ENCODE measurements at places on chromosomes 7 and 10.

- no peak for DNase-seq
These were observed 120.3 kb downstream of the ITIH5 start for GRCh38 chr10:7546385-7546967.

DNA sequence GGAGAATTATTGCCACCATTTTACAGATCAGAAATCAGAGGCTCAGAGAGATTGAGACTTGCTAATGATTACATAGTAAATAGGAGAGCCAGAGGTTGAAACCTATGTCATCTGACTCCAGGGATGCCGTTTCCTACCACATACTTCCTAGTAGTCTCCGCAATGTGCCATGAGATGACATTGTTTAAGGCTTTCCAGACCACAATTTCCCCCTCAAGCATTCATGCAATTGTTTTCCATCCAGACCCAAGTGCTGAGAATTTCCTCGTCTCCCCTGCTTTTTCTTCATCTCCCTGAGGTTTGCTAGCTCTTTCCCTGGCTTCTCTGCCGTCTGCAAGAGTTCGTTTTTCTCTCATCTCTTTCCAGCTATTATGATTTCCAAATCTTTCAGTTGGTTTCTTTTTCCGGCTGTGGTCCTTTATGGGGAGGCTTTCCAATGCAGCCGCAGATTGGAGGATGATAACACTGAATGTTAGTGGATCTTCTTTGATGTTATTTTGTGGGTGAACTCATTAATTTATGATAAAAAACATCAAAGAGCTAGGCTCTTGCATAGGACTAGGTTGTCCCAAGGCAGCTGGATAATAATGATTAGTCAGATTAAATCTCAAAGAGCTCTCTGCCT lies 6.9 kb upstream of the GOLGA7B start:
- DNase-seq = no peak

GRCh38 chr7:27799212-27799611 lies 59.2 kb downstream of the TAX1BP1 start:
- no peak for DNase-seq

- DNase-seq = no peak
These were observed 851 bp downstream of the AKR1E2 start for GRCh38 chr10:4826792-4827324.

DNA sequence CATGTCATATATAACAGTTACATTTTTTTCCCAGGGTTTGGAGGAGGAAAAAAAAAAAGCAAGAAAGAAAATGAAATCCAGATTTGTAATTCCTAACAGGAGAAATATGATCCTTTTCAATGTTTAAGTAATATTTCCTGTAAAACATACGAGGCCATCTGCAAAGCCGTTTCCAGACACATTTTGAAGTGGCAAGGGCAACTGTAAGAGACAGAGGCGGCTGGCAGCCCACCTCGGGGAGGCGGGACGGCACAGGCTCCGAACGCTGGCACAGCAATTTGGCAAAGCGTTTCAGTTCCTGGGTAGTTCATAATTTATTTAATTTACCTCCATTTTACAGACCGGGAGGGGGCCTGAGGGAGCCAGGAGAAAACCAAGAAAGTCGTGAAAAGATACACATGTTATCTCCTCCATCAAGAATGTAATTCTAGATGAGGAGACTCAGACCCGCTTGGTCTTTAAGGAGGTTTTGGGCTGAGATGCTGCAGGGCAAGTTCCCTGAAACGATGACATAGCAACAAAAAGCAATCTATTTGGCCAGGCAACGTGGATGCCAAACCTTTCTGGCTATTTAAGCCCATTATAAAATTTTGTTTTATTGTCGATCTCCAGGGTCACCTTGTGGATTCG lies 448.5 kb upstream of the MKI67 start:
- DNase-seq = no peak

- no peak for DNase-seq
These were observed 161.9 kb downstream of the GRK5 start for GRCh38 chr10:119368991-119369869.

DNA sequence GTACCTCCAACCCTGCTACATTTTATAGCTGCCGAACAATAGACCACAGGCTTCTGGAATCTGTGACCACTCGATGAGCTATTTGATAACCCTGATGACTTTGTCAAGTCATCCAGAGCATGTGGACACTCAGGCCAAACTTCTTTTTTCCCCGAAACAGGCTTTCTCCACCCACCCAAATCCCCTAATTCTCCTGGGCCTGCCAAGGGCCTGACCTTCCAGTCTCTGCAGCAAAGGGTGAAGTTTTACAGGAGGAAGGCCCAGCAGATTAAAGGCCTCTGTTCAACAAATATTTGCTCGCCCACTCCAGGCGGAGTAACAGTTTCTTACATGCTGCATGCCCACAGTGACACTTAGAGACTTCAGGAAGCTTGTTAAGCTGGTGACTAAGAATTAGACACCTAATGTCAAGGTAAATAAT lies 2.0 kb downstream of the JCAD start:
- no peak for DNase-seq

GRCh38 chr7:98387544-98388226 lies 13.2 kb downstream of the BAIAP2L1 start:
- DNase-seq = no peak

GRCh38 chr7:1458683-1459511 lies at the start of gene MICALL2:
Gene MICALL2, minus strand, starts transcription at chr7:1459470. Its CDS starts 144 bp downstream, at chr7:1459326.
- DNase-seq = no peak

DNA sequence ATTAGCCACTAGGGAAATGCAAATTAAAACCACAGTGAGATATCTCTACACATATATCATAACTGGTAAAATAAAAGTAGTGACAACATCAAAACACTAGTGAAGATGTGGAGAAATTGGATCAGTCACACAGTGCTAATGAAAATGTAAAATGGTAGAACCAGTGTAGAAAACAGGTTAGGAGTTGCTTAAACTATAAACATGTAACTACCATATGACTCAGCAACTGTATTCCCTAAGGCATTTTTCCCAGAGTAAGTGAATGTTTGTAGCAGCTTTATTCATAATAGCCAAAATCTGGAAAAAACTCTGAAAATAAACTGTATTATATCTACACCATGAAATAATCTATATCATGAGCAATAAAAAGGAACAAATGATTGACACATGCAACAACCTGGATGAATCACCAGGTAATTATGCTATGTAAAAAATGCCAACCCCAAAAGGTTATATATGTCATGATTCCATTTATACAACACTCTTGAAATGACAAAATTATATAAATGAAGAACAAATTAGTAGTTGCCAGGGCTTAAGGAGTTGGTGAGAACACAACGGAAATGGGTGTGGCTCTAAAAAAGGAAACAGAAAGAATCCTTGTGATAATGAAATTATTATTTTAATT lies 22.8 kb downstream of the SLC25A40 start:
- no peak for DNase-seq
